CD4-positive, CD25-positive, alpha-beta regulatory T cell (primary cell): ENCODE measurements at places on chromosomes 4 and X. TPM values are rescaled to one million over a fixed set of nuclear protein-coding genes. Genes with fewer than 3 reads are reported as not detected.

ADGRL3 gene
- polyA plus RNA-seq, result not detected

KCTD8 gene
- polyA plus RNA-seq, result not detected

MAGEA10 gene
- not detected for polyA plus RNA-seq

EPGN gene
- polyA plus RNA-seq, result not detected

TAB3 gene
- polyA plus RNA-seq, result 7.2 TPM

RIPPLY1 gene
- not detected for polyA plus RNA-seq

CCDC120 gene
- polyA plus RNA-seq, result 0.34 TPM

ARR3 gene
- not detected for polyA plus RNA-seq

DGKK gene
- polyA plus RNA-seq, result not detected

IL21 gene
- polyA plus RNA-seq, result not detected

SPANXA2 gene
- not detected for polyA plus RNA-seq
